ENCODE measurements at places on chromosomes 7 and 10.

DNA sequence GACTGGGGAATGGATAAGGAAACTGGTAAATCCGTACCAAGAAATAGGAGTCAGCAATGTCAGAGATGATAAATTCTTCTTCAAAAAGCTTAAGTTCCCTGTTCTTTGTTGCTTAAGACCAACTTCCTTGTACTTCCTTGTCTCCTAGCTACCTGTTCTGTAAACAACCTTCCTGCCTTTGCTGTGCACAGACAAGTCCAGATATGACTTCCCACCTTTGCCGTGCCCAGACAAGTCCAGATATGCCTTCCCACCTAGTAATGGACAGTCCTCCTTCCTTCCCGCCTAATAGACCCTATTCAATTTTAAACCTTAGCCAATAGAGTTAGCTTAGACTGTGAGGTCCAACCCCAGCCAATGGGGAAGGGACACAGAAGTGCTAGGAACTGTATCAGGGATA, 2.5 kb upstream of the ZNF33A start:
- no peak for DNase-seq

- DNase-seq: no peak
Observed at GRCh38 chr10:30430544-30431298, 3.3 kb upstream of the MAP3K8 start.

DNA sequence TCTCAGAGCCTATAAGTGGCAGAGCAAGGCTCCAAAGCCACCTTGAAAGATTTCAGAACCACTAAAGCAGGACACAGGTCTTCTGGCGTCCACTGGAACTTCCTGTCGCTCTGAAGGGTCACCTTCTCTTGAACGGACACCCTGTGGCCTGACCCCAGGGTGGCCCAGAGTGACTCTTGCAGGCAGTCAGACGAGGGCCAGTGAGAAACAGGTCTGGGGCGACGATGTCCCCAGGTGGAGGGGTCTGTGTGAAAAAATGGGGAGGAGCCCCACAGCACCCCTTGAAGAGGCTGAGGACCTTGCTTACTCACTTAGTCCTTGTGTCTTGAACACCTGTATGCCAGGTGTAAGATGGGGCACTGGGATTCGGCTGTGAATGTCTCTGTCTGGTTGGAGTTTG, 946 bp upstream of the RASGEF1A start:
- no peak for DNase-seq

GRCh38 chr10:30185341-30185740, 126.0 kb upstream of the JCAD start:
- DNase-seq: no peak

DNA sequence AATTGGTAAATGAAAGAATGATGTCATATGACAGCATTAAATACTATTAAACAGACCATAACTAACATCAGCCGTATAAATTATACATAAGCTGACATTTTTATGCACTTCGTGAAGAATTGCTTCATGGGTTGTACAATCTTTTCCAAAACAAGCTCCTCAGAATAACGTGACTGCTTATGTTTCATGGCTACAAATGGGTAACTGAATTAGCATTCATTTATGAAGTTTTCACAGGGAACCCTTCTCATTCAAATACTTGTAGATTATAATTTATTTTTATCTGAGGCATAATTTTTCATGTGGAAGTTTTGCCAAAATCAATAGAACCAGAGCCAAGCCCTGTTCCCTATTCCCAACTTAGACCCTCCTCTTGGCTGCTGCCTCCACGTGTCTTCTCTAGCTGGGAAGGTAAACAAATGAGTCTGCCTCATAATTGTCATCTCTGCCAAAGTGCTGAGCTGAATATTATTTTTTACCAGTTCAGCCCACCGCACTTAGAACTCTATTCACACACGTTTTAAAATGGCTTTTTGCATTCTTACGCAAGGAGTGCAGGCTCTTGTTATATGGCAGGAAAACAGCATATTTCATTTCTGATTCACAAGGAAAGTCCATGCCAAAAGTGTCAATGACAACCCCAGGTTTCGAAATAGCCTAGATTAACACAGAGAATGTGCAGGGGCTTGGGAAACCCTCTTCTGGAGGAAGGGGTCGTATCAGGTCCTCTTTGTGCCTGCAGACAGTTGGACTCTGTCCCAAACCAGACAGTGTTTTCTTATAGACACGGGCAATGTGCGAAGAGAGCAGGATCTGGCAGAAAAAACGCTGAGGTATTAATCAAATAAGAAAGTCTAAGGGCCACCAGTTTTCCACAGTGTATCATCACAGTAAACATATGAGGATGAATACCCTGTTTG, 370.7 kb upstream of the MGMT start:
- DNase-seq: no peak

DNA sequence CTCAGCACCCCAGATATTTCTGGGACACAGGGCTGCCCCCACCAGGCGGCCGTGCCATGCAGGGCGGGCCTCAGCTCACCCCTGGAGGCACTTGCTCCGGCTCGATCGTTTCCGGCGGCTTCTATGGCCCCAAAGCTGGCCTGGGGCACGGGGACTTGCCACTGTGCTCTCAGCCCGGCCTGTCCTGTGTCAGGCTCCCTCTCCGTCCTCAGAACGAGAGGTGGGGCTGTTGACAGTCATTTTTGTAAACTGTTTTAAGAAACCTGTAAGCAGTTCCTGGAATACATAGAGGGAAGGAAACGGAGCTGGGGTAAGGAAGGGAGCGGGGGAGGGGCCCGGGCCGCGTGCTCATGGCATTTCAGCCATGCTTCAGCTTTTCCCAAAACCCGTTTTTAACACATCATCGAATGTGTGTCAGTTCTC, 30.7 kb upstream of the PRKAR1B start:
- no peak for DNase-seq

DNA sequence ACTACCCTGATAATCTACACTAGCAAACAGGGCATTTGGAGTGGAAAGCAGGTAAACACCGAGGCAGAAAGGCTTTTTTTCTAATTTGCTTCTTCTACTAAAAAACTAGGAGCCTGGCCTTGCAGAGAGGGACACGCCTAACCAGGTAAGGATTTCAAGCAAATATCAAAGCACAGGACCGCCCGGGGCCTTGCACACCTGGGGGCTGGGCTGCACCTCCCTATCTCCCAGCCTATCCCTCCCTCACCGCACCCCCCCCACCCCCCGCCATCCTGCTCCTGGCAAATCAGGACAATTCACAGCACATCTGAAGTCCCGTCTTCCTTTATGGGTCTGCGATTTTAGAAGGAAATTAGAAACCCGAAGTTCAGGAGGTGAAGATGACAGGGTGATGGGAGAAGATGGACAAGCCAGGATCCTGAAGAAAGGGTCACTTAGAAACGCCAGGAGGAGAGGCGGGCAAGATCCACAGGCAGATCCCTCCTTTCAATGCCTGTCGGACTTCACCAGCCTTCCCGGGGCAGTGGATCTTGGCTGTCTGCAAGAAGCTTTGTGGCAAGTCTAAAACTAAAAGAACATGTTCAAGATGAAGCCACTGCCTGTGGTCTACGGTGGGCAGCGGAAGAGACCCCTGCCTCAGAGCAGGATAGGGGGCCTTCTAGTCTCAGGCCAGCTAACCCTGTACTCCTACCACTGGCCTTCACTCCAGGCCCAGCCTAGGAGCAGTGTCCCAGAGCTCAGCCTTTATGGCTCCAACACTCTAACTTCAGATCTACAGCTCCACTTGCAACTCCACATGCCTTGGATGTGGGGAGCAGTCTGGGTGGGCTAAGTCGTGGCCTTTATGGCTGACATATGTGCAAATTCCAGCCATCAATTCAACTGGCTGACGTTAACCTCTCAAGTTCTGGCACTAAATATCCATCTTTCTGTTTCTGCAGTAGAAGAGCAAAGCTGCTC, 43.9 kb downstream of the TNS3 start:
- DNase-seq: no peak

DNA sequence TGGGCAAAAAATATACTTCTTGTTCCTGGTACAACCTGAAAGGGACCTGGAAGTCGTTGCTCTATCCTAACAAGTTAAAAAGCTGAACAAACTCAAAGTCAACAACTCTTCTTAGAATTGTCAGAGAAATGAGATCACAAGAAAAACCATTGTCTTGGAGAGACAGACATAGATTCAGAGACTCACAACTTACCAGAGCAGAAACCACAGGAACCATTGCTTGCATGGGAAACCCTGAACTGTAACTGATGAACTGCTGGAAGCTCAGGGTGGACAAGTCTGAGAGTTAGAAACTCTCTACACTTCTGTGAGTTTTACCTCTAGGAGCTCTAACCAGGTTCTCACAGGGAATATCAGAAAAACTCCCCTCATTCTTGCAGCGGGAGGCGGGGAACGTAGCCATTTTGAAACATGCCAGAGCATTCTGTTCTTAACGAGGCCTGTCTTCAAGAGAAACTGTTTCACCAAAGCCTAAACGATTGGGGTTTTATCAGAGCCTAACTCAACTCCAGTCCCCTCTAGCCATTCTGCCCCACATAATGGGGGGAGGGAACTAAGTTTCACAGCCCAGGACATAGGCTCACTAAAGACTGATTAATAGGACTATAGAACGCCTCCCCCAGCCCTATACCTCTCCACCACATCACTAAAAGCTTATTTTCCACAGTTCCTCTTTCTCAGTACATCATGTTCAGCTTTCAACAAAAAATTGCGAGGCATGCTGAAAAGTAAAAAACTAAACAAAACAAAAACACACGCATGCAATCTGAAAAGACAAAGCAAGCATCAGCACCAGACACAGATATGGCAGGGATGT, 12.0 kb upstream of the GSDME start:
- no peak for DNase-seq

- no peak for DNase-seq
Observed at GRCh38 chr10:107544706-107545520, 380.4 kb upstream of the SORCS1 start.

DNA sequence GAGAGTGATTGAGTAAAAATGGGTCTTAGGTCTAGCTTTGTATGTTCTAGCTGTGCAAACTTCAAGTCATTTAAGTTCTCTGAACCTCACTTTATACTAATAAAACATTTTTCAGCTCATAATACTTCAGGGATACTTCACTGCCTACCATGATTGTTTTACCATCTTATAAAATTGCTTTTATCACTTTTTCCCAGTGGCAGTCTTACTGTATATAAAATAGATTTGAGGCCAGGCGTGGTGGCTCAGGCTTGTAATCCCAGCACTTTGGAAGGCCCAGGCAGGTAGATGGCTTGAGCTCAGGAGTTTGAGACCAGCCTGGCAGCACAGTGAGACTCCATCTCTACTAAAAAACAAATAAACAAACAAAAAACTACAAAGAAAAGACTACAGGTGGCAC, 17.4 kb downstream of the FGL2 start:
- no peak for DNase-seq

DNA sequence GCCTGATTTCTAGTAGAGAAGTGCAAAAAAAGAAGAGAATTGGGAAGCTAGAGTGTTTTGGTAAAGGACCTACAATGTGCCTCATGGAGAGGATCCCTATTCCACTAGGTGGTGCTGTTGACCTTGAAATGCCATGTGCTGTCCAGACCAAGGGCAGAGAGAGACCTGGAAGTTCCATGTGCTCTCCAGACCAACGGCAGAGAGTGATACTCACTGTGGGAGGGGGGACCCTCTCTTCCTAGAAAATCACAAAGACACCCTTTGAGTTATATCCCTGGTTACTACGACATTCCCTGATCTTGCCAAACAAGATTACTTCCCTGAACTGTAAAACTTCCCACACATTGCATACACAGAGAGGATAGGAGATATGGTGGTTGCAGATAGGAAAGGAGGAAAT, 212.7 kb upstream of the ZNF804B start:
- DNase-seq: no peak

GRCh38 chr10:30804478-30805055, 175.0 kb upstream of the LYZL2 start:
- DNase-seq: no peak

GRCh38 chr7:69700331-69700730, 102.1 kb downstream of the AUTS2 start:
- no peak for DNase-seq

GRCh38 chr10:95761939-95762492, 6.1 kb downstream of the ENTPD1 start:
- no peak for DNase-seq

- DNase-seq: no peak
Observed at GRCh38 chr10:84826704-84827103, 498.3 kb downstream of the CCSER2 start.

GRCh38 chr10:65204999-65205398, 1683.8 kb downstream of the REEP3 start:
- DNase-seq: no peak

- no peak for DNase-seq
Observed at GRCh38 chr10:96044736-96045135, 1.4 kb downstream of the CCNJ start.
